ENCODE measurements at places on chromosomes 12 and 14.

DNA sequence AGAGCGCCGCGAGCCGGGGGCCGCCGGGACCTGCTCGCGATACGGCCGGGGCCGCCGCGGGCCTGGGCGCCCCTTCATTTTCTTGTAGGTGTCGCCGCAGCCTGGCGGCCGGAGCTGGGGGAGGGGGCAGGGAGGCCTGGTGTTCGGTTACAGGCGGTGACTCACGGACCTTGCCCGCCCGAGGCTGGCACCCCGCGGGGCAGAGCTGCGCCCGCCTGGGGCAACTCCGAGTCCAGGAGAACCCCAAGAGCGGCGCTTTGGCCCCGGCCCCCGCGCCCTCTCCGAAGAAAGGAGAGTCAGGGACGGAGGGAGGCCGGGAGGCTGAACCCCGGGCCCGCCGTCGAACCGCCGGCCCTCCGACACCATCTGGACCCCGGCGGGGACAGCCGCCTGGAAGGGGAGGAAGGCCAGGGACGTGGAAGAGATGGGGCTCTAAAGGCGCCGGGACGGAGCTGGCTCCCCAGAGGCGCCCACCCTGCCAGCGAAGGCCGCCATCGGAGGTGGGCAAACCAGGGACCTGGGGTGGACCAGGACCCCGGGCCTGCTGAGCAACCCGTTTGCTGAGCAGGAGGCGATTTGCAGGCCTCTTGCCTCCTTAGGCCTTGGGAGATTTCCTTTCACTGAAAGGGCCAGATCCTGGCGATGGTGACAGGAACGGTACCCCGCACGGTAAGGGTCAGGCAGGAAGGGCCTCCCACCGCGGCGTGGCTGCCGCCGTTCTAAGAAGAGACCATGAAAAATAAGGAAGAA is 843 bp upstream of the NUAK1 start:
- no peak for DNase-seq

DNA sequence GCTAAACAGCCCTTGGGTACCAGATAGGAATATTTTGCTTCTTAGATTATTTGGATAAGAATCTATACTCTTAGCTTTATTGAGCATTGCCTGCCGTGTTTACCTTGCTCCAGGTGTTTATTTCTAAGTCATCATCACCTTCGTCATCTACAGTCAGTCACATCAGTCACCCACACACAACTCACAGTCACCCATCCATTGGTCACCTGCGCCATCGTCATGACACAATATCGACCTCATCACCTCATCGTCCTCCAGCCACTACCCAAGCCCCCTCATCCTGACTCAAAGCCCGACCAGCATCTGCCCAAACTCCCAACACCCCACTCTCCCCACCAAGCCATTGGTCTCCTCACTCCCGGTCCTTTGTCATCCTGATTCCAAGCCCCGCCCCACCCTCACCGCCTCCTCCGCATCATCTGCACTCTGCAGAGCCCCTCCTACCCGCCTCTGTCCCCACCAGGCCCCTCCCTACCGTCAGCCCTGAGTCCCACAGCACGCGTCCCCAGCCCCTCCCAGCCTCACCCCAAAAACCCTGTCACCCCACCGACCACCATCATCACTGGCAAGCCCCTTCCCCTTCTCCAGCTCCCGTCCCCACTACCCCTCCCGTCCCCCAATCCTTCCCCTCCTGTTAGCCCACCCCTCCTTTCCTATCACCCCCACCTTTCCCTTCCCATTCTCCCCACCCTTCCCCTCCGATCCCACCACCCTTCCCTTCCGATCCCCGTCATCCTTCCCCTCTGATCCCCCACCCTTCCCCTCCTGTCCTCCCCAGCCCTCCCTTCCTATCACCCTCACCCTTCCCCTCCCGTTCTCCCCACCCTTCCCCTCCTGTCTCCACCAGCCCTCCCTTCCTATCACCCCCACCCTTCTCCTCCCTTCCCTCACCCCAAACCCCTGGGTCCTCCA is 9.8 kb downstream of the DLK1 start:
- DNase-seq, result no peak

- no peak for DNase-seq
Observed at GRCh38 chr12:113184098-113184899, 979 bp downstream of the DDX54 start.

DNA sequence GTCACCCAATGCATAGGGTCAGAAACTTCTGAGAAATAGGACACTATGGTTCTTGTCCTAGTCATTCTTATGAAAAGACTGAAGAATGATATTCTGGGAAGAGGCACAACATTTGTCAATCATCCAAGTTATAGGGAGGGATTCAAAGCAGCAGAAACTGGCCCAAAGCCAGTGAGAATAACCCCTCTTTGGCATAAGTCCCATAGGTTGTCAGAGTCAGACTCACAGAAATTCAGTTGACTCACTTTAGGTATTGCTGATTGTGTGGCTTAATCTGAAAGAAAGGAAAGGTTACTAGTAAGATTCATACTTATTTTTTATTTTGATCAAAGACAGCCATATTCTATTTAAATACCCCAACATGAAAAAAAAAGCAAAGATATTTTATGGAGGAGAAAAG is 151.0 kb downstream of the SRGAP1 start:
- DNase-seq, result no peak

GRCh38 chr12:46998811-46999368 is 80.5 kb upstream of the PCED1B start:
- DNase-seq, result no peak

DNA sequence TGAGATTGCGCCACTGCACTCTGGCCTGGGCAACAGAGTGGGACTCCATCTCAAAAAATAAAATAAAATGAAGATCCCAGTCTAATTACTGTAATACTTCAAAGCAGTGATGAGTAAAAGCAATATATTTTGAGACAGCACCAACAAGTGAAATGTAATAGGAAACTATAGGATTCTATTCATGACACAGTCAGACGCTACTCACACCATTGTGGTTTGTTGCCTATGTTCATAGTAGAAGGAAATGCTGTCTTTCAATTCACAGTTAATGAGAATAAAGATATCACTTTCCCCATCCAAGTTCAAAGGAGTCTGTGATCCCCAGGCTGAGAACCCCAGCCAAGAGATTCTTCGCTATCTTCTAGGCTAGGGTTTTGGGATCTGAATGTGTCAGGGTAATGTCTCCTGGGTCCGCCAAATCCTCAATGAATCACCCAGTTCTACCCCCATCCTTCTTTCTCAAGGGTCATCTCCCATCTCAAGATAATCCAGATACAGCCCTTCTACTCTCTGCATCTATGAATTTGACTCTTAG is 16.6 kb upstream of the DTX1 start:
- no peak for DNase-seq

DNA sequence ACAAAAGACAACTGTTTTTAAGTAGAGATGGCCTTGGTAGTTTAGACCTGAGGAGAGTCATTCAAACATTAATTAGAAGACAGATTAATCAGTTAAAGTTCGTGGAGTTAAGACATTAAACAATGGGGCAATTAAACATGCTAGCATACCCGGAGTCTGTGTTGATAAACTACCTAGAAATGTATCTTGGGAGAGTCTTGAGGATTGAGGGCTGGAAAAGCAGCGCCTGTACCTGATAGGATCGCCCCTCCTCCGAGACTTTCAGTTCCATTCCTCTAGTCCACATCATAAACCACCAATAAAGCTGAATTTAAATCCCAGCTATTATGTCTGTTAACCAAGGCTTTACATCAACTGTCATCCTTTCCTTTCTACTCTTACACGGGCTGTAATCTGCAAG is 1.0 kb upstream of the KRAS start:
- DNase-seq, result no peak

- DNase-seq, result no peak
Observed at GRCh38 chr14:56487761-56488160, 91.8 kb upstream of the TMEM260 start.

DNA sequence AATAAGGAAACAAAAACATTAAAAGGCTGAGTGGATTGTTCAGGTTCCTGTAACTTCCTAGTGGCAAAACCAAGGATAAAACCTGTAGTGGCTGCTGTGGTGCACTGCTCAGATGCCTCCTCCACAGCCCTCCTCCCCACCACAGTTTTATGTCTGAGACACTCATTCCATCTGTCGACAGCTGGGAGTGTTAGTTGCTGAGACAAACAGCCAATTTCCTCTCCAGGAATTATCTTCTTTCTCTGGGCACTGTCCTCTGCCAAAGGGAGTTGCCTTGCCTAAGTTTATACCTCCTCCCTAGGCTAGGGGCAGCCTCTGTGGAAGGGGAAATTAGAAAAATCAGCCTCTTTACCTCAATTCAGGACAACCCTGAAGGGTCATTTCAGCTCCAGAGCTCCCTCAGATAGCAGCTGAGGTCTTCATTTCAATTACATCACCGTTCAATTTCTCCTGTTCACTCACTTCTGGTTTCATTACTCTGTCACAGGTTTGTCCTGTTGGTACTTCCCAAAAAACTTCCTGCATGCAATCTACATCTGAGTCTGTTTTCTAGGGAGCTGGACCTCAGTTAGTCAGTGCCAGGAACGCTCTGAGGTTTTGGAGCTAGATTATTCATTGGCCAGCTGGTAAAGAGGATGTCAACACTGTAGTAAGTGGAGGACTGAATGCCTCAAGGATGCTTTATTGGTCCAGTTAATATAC is 74.9 kb upstream of the ATP2B1 start:
- DNase-seq, result peak; percentile 47

DNA sequence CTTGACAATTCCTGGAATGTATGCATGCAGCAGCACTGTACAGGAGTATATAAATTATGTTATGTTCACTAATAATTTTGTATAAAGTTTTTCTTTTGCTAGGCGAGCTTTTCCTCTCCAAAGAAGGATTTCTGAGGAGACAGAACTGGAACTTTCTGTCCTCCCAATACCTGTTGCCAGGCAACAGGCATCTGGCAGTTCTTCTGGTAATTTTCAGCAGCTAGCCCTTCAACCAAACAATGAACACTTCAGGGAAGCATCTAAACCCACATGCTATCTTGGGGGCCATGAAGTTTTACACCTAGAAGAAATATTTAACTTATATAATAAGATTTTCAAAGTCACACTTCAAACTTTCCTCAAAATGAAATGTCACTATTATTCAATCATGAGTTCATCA is 162.9 kb upstream of the SYT10 start:
- no peak for DNase-seq

DNA sequence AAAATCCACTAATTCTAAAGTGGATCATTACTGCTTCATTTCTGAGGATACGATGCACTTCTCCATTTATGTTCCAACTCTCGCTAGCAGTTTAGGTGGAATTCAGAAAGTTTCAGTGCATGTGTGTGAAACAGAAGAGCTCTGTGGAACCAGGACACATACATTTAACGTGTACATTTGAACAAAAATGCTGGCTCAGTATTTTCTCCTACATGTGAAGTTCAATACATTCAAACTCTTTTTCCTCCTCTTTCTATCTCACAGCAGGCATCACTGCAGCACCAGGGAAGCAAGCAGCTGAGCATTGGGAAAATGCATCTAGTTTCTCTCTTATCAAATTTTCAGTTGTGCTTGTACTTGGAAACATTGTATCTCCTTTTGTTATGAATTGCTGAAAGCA is 169.4 kb upstream of the CNTN1 start:
- no peak for DNase-seq

GRCh38 chr12:40162033-40162432 is 56.2 kb upstream of the SLC2A13 start:
- no peak for DNase-seq

- DNase-seq, result no peak
Observed at GRCh38 chr12:33322519-33322918, 117.1 kb downstream of the SYT10 start.

DNA sequence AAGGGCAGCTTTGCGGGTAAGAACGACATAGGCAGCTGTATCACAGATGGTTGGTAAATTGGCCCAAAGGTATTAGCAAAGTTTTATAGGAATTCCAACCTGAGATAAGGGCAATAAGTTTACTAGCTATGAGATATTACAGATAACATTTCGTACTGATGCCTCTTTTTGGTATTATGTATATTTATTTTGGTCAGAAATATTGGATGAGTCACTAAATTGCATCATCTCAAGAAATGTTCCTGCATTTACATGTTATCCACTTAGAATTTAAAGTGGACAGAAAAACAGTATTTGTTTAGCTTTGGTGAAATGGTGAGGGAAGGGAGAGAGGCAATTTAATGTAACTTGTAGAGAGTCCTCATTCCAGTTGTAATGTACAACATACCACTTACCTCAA is 65.1 kb upstream of the PZP start:
- no peak for DNase-seq

DNA sequence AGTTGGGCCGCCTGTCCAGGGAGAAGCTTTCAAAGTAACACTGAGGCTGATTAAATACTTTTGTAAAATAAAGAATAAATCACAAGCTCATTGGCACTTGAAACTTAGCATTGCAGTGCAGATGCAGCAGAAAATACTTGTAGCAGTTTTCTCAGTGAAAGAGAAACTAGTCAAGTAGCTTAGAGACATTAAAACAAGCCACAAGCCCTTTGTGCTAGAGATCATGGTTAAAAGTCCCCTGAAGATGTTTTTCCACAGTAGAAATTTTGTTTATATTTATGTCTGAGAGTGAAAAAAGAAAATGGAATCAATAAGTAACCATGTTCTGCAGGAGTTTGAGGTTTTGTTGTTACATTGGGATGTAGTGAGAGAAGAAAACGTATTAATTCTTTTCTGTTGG is 5.9 kb downstream of the PSEN1 start:
- DNase-seq, result no peak

DNA sequence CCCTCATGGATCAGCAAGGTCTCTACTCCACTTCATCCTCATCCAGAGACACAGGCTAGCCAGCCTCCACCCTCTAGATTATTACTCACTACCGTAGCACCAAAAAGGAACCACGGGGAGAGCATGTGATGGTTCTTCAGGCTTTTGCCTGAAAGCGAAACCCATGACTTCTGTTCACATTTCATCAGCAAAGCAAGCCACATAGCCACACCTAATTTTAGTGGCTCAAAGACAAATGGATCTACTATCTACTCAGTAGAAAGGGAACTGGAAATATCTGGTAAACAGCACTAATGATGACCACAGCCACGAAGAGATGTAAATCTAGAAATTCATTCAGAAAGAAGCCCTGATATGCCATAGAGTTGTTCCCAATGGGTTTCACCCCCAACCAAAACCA is 51.4 kb downstream of the VCPKMT start:
- peak; percentile 97 for DNase-seq

All from inflammatory macrophage (primary cell).